ENCODE measurements at places on chromosomes 1 and 21.

- no peak for DNase-seq
Observed at GRCh38 chr1:115428256-115428655, 90.2 kb upstream of the NGF start.

GRCh38 chr1:43719063-43719462, 11.7 kb downstream of the ST3GAL3 start:
- no peak for DNase-seq

DNA sequence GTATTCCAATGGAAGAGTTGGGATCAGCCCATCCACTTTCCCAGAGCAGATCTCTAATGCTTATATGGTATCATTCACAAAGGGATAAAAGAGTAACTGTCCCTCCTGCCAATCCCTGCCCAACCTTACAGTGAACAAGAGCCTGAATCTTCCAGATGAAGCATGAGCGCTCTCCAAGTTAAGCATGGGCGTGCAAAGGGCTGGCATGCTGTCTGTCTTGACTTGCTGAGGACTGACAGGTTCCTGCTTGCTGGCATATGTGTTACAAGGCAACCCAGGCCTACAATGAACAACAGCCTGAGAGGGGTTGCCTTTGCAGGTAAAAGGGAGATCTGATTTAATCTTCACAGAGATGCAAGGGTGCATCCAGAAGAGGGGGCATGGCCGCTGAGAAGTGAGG, 155.6 kb upstream of the SOD1 start:
- DNase-seq = no peak

GRCh38 chr21:45469273-45470086, 64.5 kb downstream of the COL18A1 start:
- no peak for DNase-seq
